ENCODE measurements at places on chromosomes 7 and 10.

- DNase-seq, result no peak
These were observed 17.5 kb downstream of the KIAA1549 start for GRCh38 chr7:138963675-138964074.

- no peak for DNase-seq
These were observed 77.0 kb upstream of the PODXL start for GRCh38 chr7:131633342-131633843.

DNA sequence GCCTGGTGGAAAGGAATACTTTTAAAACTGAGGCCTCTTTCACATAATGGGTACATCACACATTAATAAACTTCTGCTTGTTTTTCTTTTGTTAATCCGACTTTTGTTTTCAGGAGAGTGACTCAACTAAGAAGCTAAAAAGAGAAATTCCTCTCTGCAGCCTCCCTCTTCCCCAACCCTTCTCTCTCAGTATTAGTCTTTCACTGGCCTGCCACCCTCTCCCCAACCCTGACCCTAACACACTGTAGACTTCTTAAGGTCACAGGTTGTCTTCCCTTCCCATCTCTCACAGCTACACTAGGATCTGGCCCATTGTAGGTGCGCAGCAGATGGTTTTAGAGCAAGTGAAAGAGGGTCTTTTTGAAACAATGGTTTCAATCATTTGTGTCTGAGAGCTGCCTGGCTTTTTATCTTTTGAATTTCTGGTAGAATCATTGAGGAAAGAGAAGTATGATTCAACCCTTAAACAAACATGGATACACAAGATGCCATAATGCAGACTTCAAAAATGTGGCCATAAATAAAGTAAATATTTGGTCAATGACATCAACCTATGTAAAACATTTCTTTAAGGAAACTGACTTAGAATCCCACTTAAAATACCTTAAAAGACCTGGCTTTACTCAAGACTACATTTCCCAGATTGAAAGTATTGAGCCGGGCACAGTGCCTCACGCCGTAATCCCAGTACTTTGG is 17.9 kb upstream of the FFAR4 start:
- no peak for DNase-seq

DNA sequence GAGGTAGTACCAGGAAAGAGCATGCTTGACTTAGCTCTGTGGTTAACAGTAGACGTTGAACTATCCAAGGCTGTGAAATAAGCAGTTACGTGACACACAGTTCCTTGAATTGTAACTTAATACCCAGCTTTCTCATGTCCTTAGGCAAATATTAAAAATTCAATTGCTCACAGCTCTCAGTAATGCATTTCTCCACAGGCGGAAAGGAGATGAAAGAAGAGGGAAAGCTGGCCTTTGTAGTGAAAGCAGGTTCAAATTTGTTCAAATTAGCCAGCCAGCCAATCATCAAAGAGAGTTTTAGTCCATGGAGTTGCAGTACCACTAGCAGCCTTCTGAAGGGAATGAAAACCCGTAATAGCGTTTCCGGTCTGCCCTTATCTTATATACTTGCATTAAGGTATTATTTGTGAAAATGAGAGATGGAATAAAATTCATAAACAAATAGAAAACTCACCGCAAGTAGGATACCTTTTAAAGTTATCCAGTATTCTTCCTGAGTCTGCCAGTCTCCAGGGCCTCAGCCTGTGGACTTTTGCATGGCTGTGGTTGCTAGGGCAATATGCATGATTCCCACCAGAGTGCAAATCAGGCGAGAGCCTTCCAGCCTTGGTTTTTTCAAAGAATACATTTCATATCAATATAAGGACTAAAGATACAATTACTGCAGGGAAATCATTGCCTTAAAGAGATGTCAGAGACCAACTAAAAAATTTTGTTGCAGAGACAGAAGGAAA is 795.5 kb downstream of the TNS3 start:
- DNase-seq, result no peak

- no peak for DNase-seq
These were observed 7.3 kb downstream of the DPYSL4 start for GRCh38 chr10:132193907-132194552.

- no peak for DNase-seq
These were observed 203.1 kb downstream of the CDC14C start for GRCh38 chr7:49127359-49127913.

DNA sequence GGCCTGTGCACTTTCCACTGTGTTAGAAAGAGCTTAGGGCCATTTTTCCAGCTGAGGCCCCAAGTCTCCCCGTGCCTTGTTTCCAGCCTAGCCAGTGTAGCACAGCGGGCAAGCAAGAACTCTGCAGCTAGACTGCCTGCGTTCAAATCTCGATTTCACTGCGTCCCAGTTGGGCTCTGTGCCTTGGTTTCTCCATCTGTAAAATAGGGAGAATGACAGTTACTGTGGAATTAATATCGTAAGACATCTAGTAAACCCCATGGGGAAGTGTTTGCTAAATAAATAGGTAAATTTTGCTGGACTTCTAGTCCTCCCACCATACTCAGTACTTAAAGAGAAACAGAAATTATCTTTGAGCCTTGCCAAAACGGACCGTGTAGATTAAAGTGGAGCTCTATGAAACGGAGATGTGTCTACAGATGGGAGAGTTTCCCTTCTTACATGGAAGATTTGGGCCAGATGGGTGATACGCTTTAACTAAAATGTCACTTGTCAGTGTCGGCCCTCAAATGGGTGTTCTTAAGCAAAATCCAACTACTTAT is 3.5 kb upstream of the HKDC1 start:
- no peak for DNase-seq

DNA sequence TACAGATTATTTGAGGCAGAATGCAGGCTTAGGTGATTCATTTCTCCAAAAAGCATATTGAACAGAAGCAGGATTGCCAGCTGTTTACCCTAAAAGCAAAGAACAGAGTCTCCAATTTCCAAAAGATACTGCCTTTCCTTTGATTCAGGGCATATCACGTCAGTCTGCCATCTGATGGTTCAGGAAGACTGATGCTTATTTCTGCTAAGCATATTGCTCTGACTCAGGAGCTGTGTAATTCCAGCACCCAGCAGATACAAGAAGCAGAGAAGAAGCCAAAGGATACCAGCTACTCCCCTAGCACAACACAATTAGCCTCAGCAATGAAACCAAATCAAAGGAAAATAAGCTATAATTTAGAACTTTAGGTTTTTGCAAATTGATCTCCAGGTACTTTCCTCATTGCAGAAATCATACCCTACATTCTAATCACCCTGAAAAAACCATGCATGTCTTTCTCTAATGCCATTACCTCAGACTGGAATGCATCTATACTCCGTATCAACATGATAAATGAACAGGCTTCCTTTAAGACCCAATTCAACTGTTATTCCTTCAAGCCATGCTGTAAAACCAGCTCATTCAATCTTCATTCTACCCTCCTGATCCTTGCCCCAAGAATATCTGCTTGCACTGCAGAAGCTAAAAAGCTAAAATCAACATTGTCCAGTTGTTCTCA is 55.1 kb downstream of the ABI1 start:
- DNase-seq, result no peak

- DNase-seq, result no peak
These were observed 12.7 kb upstream of the BTBD16 start for GRCh38 chr10:122258136-122259074.

- no peak for DNase-seq
These were observed 379.6 kb downstream of the OTUD1 start for GRCh38 chr10:23818484-23818883.

DNA sequence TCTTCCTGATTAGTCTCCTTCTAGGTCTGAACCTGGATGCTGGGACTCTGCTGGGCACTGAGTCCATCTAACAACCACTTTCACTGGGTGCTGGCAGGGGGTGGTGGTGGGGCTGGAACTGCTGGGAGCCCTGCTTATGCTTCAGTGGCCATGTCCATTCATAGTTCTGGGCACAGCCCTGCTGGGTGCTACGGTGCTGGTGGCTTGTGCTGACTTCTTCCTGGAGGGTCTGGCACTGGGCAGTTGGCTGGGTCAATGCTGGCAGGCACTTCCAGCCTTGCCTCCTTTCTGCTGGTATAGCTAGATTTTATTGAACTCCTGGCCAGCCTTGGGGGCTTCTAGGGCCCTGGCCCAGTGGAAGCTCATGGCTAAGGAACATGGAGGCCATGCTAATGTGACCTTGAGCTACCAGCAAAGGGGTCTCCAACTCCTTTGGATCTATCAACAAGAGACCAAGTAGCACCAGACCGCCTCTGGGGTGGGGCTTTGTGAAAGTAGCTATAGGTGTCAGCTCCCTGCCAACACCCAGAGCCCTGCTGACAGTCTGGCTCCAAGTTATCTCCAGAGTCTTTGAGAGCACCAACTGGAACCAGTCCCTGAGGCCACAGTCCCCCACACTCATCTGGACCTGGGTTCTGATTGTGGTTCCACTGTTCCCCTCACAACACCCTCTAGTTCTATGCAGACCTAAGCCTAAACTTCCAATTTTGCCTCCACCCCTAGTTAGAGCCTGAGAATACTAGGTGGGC is 99.6 kb downstream of the MAGI2 start:
- DNase-seq, result no peak

- no peak for DNase-seq
These were observed 85.8 kb upstream of the EGFR start for GRCh38 chr7:54932818-54933543.

DNA sequence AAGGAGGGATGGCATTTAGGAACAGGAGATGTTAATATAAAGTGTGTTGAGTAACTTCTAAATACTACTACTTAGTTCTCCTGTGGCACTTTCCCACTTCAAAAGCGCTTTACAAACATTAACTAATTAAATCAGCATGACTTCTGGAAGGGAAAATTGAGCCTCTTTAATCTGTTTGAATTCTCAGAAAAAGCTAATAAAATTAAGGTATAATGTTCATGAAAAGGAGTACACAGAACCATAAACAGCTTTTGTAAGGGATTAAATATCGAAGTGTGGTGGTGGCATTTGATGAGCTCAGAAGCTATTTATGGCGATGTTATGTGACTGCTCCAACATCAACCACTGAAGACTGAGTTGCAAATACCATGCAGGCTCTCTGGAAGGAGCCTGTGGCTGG is 10.2 kb upstream of the VAX1 start:
- no peak for DNase-seq

DNA sequence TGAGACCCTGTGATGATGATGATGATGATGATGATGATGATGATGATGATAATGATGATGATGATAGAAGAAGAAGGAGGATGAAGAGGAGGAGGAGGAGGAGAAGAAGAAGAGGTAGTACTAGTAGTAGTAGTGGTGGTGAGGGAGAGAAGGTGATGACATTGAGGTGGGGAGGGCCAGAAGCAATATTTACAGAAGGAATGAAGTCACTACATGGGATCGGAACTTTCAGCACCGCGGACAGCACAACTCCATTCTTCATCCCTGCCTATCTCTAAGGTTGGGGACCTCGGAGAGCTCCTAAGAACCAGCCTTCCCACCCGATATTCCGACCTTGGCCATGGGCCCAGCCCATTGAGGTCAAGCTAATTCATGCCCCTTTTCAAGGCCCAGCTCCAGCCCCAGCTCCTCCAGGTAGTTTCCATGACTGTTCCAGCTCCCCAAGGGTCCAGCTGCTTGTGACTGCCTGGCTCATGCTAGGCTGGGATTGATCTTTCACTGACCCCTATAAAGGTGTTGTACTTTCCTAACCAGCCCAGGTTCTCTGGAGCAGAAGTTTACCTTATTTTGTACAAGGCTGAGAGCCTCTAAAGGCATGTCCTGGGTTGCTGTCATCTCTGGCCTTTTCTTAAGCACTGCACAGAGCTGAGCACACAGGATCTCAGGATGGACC is 10.3 kb downstream of the CRHR2 start:
- DNase-seq, result no peak

- DNase-seq, result no peak
These were observed 27.1 kb downstream of the UNCX start for GRCh38 chr7:1259621-1260243.

DNA sequence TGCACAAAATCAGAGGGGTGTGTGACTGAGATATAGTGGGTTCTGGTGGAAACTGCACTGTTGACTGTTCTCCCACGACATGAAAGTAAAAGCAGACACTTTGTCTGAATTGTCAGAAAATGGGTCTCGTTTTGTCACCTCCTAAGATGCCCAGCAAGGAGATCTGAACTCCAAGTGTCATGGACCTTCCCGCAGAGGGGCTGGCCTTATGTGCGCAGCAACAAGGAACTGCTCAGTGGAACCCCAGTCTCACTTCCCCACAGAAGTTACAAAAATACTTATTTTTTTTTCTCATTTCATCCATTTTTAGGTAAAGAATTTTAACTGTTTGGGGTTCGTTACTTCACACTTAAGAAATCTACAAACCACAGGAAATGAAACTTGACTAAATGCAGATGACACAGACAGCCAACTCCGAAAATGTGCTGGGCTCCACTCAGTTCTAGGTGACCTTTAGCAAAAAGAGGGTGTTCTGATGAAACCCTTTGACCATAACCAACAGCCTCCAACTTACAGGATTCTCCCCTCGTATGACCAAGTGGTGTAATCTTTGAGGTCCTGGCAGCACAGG is 115.0 kb downstream of the FAM107B start:
- no peak for DNase-seq

DNA sequence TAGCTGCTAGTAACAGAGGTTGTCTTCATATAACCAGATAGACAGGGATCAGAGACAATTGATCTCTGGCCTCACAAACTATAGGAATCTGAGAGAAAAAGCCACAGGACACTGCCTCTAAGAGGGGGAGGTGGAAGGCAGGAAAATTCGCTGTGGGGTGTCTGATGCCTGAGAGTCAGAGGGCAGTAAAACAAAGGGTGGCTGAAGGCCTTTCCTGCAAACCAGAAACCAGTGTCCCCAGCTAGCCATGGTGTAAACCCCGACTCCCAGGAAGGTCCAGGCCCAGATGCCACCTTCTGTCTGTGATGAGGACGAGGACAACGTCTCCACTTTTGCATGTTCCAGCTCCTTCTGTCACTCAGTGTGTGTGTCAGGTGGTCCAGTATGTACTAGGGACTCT is 215.1 kb downstream of the ADARB2 start:
- no peak for DNase-seq

DNA sequence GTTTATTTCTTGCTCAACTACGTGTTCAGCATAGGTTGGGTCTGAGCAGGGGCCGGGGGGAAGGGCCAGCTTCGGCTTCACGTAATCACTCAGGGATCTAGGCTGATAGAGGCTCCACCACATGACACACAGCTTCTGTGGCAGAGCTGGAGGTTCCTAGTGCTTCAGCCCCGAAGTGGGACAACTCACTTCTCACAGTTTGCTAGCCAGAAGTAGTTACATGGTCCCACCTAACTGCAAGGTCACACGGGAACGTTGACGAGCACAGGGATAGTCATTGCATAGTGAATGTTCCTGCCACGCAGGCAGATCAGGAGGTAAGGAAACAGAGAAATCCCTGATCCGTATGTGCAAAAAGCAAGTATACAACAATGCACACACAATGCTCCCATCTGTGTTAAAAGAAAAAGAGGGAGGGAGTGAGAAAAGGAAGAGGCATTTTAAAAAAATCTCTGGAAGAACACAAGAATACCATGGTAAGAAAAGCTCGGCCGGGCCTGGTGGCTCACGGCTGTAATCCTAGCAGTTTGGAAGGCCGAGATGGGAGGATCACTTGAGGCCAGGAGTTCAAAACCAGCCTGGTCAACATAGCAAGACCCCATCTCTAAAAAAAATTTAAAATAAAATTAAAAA is 16.9 kb downstream of the SMURF1 start:
- no peak for DNase-seq

Measured in osteocyte (in vitro differentiated cells).